Uterus (tissue), 4 donors: ENCODE measurements at places on chromosomes 1 and 21. TPM values are rescaled to one million over a fixed set of nuclear protein-coding genes. Genes with fewer than 3 reads are reported as not detected.

- no peak for DNase-seq
Measured at GRCh38 chr1:42211224-42211623, 46.7 kb upstream of the GUCA2A start.

Gene RHBDL2
- not detected for total RNA-seq

GRCh38 chr1:206447792-206448191 lies 22.5 kb upstream of the IKBKE start:
- DNase-seq, result no peak

DNA sequence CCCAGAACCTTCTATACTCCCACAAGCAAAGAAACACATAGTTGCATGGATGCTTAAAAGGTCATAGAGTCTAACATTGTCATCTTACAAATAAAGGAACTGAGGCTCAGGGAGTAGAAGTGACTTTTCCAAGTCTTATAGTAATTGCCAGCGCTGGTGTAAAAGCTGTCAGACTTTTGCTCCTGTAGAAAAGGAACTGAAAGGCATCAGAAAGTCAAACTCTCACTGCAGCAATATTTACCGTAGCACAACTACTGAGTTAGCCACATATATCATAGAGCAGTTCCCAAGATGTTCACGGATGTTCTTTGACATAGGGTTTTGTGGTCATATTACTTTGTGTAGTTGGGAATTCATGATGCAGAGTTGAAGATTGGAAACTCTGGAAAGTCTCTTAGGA lies 16.6 kb upstream of the USP24 start:
- no peak for DNase-seq

DNA sequence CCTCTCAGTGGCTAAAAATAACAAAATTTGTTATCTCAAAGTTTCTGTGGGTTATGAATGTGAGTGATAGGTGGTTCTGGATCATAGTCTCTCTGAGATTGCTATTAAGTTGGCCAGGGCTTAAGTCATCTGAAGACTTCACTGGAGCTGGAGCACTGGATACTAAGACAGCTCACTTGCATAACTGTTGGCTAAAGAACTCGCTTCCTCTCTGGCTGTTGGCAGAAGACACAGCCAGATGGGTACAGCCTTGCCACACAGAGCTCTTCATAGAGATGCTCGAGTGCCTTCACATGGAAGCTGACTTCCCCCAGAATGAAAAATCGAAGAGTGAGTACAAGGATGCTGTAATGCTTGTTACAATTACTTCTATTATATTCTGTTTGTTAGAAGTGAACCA lies 333.8 kb downstream of the ZP4 start:
- no peak for DNase-seq

DNA sequence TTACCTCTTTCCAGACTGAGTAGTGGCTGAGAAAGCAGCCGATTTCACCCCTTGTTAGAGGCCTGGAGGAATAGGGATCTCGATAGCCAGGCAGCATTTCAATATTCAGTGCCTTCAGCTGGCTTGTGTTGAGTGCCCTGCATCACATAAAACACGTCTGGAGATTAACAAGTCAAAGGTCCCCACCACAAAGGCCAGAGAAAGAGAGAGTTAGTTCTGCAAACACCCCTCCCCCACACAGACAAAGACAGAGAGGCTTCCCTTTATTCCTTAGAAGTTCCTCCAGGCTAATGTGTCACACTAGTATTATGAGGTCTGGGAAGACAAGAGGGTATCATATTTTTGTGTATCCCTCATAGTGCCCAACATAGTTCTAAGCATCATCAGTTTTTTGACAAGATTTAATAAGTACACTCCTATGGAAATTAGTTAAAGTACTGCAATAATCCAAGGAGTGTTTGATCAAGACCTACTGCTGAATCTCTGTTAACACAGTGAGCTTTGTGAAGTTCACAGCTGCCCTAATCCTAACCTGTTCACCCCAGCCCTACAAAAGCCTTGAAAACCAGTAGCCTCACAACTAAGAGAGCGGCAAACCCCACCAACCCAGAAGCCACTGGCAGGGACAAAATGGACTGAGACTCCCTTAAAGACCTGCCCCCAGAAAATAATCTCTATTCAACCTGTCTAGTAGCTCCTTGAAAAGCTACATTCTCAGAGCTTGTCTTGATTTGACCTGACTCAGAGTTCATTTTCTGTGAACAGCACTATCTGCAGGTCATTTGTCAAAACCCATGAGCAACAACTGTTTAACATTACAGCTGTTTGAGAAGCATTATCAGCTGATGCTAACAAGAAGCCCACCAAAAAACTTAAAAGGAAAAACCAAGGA lies 91.9 kb downstream of the COLGALT2 start:
- no peak for DNase-seq

DNA sequence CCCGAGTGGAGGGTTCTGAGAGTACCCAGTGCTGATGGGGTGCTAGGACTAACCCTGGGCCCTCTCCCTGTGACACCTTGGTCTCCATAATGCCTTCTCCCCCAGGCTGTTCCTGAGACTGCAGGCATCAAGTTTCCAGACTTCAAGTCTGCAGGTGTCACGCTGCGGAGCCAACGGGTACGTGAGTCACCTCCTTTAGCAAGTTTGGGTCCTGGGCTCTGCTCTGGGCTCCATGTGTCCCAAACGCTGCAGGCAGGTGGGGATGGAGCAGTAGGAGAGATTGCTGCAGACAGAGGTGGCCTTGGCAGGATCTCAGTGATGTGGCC lies 6.0 kb downstream of the DMAP1 start:
- no peak for DNase-seq

DNA sequence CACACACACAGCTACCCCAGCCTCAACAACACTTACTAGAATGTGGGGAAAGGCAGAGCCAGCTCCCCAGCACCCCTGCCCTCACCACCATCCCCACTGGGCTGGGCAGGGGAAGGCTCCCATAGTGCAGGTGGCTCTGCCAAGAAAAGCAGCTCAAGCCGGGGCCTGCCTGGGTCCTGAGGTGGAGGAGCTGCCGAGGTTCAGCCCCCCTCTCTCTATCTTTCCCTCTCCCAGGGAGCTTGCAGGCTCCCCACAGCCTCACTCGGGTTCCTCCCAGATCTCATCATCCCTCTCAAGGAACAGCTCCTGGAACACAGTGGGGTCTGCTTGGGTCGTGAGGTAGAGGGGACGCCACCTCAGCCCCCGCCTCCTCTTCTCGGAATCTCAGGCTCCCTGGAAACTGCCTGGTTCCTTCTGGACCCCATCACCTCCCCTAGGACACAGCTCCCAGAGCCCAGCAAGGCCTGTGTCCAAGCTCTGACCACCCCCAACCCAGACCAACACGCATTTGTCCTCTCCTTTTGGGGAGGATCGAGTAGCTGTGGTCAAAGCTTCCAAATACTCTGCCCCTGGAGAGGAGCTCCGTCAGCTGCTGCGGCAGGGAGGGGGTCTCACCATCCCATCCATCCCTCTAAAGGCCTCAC lies 704 bp downstream of the S100A16 start:
- peak; percentile 36 for DNase-seq

DNA sequence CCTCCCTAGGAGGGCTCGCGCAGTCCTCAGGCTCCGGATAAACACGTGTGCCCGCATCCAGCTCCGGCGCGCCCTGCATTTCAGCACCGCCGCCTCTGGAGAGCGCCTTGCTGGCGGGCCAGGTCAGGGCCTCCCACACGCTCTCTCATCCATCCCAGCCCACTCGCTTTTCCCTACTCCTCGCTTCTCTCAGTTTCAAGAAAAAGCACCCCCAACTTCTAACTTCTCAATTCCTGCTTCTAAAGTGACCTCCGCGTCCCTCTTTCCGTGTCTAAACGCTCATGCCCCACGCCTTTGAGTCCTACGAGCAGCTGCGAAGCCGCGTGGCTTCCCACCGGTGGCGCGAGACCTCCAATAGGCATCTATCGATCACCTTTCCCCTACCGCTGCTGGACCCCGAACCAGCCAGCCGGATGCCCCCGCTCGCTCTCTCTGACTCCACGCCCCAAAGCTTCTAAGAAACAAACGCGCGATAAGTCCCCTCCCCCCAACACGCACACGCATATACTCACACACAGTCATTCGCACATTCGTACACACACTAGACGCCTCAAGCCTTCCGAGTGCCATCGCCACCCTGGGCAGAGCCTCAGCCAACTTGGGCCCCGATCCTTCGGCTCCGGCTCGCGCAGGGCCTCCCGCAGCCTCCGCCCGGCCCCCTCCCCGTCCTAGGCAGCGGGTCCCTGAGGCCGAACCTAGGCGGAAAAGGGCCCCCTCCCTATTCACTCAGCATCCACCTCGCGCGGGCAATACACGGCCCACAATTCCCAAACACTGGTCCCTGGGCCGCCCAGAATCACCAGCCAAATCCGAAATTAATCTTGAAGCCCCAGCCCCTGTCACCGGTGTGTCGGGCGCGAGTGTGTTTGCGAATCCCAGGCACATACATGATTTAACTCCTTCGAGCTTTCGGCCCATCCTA lies 1.1 kb downstream of the NMNAT2 start:
- peak; percentile 60 for DNase-seq

Gene OR2AK2
- total RNA-seq, result not detected

DNA sequence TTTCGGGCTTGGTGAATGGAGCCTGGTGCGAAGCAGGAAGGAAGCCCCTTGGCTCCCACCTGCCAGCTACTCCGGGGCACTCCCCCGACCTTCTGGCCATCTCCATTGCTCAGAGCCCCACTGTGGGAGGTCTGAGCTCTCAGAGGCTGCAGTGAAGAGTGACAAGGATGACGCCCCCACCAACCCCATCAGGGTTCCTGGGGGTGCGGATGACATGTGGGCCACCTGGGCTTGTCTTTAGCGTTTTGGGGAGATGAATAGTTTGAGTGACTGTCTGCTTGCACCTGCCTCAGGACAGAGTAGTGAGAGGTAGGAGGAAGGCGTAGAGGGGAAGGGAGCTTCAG lies 43.2 kb upstream of the LBR start:
- peak; percentile 10 for DNase-seq

GRCh38 chr1:51093581-51093980 lies 8.4 kb upstream of the C1orf185 start:
- no peak for DNase-seq

Gene SIK1
- 7.3 TPM for total RNA-seq

Gene GUK1
- 406 TPM for total RNA-seq

- DNase-seq, result peak; percentile 47
Measured at GRCh38 chr1:48469616-48470480, 2.2 kb downstream of the SPATA6 start.

DNA sequence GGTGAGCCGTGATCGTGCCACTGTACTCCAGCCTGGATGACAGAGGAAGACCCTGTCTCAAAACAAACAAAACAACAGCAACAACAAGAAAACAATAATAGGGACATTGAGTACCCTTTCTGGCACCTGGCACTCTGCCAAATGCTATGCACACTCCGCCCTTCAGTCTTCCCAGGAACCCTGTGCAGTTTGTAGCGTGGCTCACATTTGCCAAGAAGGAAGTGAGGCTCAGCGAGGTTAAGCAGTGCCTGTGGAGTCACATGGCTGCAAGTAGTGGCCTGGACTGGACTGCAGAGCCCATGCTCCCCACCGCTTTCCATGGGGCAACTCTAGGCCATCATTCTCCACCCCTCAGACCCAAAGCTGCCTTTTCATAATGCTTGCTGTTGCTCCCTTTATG lies 5.3 kb upstream of the EVA1B start:
- DNase-seq, result no peak

GRCh38 chr1:4488018-4488417 lies 166.4 kb upstream of the AJAP1 start:
- DNase-seq, result no peak

DNA sequence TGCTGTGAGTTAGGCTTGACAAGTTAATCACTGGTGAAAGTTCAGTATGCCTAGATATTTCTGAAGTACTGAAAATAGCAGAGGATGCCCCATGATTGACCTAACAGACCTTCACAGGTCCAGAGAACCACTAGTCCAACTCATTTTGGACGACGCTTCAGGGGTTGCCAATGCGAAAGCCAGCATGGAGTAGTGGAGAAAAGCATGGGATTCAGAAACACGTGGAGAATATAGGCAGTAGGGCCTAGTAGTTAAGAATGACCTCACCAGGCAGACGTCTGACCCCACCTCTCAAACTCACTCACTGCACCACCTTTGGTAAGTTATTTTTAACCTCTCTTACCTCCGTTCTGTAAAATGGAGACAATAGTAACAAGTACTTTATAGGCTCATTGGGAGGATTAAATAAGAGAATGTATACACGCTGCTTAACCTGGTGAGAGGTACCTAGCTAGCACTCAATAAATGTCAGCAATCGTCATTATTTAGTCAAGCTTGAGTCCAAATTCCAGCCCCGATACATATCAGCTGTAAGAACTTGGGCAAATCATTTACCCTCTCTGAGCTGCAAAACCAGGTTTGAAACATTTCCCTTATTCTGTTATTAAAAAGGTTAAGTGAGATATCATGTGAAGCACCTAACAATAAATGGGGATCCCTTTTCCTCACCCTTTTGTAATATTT lies 13.2 kb downstream of the PLPP3 start:
- no peak for DNase-seq

- DNase-seq, result no peak
Measured at GRCh38 chr1:200039849-200040474, 12.5 kb downstream of the NR5A2 start.

Gene PDZK1IP1
- total RNA-seq, result not detected

GRCh38 chr21:32806810-32807386 lies 35.3 kb upstream of the PAXBP1 start:
- DNase-seq, result no peak

GRCh38 chr1:98179151-98179773 lies 258.4 kb upstream of the DPYD start:
- DNase-seq, result no peak

DNA sequence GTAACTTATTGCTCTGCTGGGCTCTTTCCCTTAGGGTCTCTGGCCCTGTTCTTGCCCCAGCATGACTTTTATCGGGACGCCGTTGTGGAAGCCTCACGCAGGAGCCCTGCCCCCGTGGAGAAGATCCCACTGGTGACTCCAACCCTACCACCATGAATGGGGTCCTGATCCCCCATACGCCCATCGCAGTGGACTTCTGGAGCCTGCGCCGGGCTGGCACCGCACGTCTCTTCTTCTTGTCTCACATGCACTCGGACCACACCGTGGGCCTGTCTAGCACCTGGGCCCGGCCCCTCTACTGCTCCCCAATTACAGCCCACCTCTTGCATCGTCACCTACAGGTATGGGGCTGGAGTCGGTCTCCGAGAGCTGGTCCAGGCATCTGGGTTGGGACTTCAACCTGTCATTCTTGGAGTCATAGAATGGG lies 322 bp downstream of the DCLRE1B start:
- no peak for DNase-seq

Gene ARHGAP30
- total RNA-seq, result 2.6 TPM

DNA sequence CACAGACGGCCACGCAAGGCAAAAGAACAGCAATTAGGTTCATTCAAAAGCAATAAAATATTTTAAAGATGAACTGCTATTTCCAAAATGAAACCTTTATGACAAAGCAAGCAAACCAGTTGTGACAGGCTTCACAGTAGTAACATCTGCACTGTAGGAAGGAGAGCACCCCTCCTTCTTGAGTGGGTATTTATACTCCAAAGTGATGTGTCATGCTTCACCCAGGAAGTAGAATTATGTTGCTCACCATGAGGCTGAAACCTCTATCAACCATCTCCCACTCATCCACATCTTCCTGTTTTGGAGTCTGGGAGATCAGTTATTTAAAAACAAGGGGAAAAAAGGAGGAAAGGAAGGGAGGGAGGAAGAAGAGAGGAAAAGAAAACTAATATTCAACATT lies 885 bp downstream of the OR2T10 start:
- DNase-seq, result no peak

DNA sequence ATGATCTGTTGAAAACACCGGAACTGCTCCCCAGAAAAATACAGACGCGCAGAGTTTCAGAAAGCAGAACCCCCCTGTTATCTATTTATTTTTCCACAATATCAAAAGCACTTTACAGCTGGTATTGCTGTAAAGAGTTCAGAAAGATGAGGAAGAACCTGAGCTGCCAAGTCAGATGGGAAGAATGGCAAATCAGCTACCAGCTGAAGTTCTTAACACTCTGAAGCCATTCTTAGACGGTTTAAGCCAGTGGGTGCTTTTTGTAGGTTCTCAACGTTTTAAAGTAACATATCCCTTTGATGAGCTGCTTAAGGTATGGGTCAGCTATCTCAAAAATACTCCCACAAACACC lies 714 bp upstream of the AKIRIN1 start:
- no peak for DNase-seq
